Upper lobe of left lung (tissue), 6 donors: ENCODE measurements at places on chromosomes 16 and 17.

DNA sequence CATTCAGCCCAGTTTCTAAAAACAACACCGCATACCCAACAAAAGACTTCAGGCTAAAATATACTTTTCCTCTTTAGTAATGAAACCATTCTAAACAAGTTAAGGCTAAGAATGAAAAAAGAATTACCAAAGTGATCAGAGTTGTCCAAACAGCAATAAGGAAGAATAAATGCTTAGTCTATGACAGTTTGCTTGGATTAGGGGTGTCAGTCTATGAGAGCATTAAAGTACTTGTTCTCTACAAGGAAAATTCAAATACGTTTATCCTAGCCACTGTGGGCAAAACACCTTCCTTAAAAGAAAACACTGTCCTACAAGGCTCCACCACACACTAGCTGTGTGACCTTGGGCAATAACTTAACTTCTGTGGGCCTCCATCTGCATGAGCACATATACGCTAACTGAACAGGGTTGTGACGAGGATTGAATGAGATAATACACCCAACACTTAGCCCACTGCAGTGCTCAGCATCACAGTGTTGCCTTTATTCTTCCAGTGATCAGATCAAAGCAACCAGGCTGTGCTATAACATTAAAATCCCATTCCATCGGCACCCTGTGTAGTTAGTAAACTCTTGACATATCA lies 53.6 kb downstream of the TEX2 start:
- DNase-seq = no peak

GRCh38 chr17:80782536-80783427 lies 208.9 kb upstream of the CHMP6 start:
- DNase-seq = no peak

- DNase-seq = no peak
Observed at GRCh38 chr17:43616852-43617251, 44.9 kb downstream of the MEOX1 start.

DNA sequence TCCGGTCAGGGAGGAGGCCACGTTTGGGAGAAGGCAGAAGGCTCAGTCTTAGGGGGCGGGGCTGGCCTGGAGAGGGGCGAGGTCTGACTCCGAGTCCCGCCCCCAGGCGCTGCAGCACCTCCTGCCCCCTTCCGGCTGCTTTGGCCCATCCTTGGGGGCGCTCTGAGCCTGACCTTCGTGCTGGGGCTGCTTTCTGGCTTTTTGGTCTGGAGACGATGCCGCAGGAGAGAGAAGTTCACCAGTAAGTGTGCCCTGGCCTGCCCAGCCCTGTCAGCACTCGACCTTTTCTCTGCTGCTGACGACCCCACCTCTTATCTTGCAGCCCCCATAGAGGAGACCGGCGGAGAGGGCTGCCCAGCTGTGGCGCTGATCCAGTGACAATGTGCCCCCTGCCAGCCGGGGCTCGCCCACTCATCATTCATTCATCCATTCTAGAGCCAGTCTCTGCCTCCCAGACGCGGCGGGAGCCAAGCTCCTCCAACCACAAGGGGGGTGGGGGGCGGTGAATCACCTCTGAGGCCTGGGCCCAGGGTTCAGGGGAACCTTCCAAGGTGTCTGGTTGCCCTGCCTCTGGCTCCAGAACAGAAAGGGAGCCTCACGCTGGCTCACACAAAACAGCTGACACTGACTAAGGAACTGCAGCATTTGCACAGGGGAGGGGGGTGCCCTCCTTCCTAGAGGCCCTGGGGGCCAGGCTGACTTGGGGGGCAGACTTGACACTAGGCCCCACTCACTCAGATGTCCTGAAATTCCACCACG lies 1.5 kb downstream of the TNFRSF12A start:
- peak; percentile 93 for DNase-seq

- no peak for DNase-seq
Observed at GRCh38 chr17:17661834-17662385, 19.3 kb upstream of the RAI1 start.

GRCh38 chr17:40800381-40800780 lies 622 bp upstream of the KRT28 start:
- DNase-seq = no peak

DNA sequence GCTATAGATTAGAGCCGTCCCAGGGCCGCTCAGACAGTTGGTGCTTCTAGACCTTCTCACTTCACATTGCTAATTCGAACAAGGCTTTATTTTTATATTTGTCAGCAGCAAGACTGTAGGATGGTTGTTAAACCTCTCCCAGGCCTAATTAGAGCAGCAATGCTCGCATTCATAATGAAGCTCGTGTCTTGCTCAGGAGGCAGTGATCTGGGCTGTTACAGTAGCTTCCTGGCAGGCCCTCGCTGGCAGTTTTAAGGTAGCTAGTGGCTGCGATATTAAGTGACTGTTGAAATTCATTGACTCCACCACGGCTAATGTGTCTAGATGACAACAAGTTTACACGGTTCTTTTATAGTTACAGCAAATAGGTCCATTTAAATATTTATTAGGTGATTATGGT lies 23.2 kb upstream of the ANKFN1 start:
- no peak for DNase-seq

GRCh38 chr16:82190386-82190785 lies 20.4 kb upstream of the MPHOSPH6 start:
- DNase-seq = no peak

GRCh38 chr16:74079232-74079586 lies 217.4 kb upstream of the PSMD7 start:
- DNase-seq = no peak

GRCh38 chr17:22373911-22374310 lies 681.6 kb downstream of the KCNJ18 start:
- no peak for DNase-seq

- no peak for DNase-seq
Observed at GRCh38 chr17:21113049-21113690, 13.6 kb upstream of the DHRS7B start.

DNA sequence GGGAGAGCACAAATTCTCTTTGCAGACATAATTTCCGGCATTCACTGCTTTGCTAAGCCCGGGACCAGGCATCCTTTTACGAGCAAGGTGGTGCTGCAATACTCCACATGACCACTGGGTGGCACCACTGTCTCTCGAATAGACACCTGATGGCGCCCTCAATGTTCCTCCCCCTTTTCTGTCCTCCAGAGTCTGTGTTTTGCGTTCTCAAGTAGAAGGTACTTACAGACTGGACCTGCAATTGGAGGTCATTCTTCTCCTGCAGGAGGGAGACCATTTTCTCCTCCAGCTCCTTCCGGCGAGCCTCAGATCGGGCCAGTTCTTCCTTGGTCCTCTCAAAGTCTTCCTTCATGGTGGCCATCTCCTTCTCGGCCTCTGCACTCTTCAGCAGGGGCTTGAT lies 45.2 kb downstream of the MYH13 start:
- no peak for DNase-seq

DNA sequence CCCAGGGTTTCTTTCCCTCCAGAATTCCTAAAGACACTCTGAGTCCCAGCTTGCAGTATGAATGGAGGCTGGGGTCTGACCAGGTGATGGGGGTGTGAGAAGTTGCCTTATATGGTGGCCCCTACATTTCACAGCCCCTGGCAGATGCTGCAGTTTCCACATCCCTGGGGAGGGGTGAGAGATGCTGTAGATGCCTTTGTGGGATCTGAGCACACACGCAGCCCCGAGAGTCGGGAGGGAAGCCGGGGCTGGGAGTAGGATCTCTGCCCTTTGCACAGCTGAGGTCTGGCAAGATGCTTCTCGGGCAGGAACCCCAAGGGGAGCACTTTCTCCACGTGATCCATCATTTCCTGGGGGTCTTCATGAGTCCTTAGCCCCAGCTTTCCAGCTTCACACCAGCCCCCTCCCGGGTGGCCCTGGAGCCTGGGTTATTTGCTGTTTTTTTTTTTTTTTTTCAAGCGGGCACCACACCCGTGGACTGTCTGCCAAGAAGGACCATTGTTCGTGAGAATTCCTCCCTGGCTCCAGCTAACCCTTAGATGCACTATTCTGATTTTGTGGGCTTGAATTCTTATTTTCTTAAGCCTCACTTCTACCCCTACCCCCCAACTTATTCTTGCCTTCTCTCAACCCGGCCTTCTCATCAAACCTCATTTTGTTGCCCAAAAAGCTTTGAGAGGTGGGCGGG lies 50.6 kb downstream of the NTN1 start:
- no peak for DNase-seq

DNA sequence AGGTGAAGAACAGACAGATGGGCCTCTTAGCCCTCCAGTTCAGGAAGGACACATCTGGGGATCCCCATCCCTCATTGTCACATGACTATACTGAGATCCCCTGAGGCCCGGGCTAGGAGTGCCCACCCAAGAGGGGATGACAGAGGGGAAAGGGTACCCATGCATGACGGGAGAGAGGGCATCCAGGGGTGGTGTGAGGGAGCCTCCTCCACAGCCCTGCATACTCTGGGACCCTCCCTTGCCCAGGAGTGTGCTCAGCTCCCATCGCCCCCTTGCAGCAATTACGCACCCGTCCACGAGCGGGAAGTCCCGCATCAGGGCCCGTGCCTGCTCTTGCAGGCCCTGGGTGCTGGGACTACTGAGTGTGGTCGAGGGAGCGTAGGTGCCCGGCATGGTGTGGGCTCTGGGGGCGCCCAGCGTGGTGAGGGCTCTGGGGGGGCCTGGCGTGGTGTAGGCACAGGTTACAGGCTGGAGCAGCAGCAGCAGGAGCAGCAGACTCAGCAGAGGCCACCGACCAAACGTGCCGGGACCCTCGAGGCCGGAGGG lies 6.5 kb downstream of the DPEP2 start:
- DNase-seq = no peak

- DNase-seq = no peak
Observed at GRCh38 chr16:86041807-86042206, 142.8 kb downstream of the IRF8 start.

- DNase-seq = no peak
Observed at GRCh38 chr17:31226373-31226772, 70.7 kb downstream of the OMG start.

GRCh38 chr16:26134588-26134987 lies 442.8 kb downstream of the HS3ST4 start:
- DNase-seq = no peak

GRCh38 chr17:50274142-50274896 lies at the start of gene TMEM92:
Gene TMEM92, plus strand, starts transcription at chr17:50274466. Its CDS starts 36 bp downstream, at chr17:50274502.
- peak; percentile 90 for DNase-seq

- no peak for DNase-seq
Observed at GRCh38 chr16:65054457-65054856, 67.4 kb downstream of the CDH11 start.

GRCh38 chr17:73547790-73548189 lies 96.5 kb downstream of the SDK2 start:
- DNase-seq = no peak

GRCh38 chr17:77445760-77446532 lies 305.2 kb downstream of the SEC14L1 start:
- no peak for DNase-seq

GRCh38 chr16:81578076-81578475 lies 133.5 kb downstream of the CMIP start:
- DNase-seq = no peak
